Stimulated activated CD8-positive, alpha-beta memory T cell treated with anti-CD3 and anti-CD28 coated beads, Interleukin-15, amount 100 ng/mL, for 4 hours (primary cell): ENCODE measurements at places on chromosomes 7 and 10.

- no peak for DNase-seq
Measured at GRCh38 chr10:15898046-15898445, 37.7 kb upstream of the MINDY3 start.

DNA sequence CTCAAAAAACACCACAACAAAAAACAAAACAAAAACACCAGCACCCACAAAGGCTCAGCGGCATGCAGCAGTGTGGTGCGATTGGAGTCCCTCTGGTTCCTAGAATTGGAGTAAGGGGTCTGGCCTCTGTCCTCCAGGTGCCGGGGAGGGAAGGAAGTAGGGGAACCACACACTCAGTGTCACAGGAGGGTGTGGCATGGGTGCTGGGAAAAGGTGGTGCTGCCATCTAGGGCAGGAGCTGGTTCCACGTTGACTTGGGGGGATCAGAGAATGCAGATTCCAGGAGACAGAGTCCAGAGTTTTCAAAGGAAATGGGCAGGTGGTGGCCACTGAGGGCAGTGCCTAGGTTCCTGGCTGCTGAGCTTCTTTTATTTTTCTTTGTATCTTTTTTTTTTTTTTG lies 19.8 kb upstream of the WIPI2 start:
- no peak for DNase-seq

- no peak for DNase-seq
Measured at GRCh38 chr10:15652117-15652516, 67.6 kb downstream of the ITGA8 start.

DNA sequence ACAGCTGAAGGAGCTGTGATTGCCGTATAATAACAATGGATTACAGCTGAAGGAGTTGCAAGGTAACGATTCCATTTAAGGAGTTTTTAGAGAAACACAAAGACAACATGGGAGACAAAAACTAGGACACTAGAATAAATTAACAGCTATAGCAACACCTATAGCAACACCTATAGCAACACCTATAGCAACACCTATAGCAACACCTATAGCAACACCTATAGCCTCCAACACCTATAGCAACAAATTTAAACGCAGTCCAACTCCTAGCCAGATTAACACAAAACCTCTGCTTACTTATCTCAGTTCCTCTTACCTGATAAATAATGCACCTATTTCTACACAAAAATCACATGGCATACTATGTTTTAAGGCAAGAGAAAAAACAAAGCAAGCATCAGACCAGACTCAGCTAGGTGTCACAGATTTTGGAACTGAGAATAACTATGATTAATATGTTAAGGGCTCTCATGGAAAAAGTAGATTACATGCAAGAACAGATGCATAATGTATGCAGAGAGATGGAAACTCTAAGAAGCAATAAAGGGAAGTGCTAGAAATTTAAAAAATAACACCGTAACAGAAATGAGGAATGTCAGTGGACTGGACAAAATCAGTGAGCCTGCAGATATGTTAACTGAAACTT lies 55.7 kb upstream of the SRPK2 start:
- DNase-seq: no peak

DNA sequence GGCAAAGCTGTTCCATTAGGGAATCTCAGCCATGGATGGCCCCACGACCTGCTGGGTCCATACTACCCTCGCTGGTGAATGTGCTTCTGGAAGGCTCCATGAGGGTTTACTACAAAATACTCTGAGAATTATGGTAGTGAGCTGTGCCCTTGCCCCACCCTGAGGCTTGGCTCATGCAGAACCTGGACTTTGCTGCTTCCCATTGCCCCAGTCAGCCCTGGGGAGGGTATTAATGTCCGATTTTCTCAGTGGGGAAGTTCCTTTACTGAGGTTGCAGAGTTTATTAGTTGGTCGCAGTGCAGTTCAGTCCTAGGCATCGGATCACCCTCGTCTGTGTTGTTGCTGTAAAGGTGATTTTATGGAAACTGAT lies 310.1 kb downstream of the WDR37 start:
- no peak for DNase-seq
